ENCODE measurements at places on chromosomes 4 and X.
A peak's percentile ranks its signal among the peaks of the same experiment; 100 is the strongest.

- DNase-seq, result no peak
Observed at GRCh38 chrX:149916745-149917392, 12.5 kb upstream of the HSFX4 start.

- no peak for DNase-seq
Observed at GRCh38 chr4:54118850-54119589, 19.1 kb downstream of the GSX2 start.

DNA sequence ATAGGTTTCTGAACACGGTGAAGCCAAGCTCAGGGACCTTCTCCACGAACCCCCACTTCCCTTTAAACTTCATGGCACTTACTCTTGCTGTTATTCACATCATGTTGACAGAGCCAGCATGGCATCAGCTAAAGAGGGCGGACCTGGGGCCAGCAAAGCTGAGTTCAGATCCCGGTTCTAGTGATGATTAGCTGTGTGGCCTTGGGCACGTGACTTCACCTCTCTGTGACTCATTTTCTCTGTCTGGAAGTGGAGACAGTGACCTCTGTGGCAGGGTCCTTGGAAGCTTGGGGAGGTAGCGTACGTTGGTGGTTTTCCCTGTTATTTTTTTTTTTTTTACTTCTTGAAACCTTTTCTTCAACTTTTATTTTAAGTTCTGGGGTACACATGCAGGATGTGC is 13.4 kb downstream of the EVC start:
- no peak for DNase-seq

GRCh38 chrX:37820646-37821045 is 26.7 kb downstream of the DYNLT3 start:
- no peak for DNase-seq

- DNase-seq, result no peak
Observed at GRCh38 chrX:30212172-30212571, 3.2 kb upstream of the MAGEB2 start.

DNA sequence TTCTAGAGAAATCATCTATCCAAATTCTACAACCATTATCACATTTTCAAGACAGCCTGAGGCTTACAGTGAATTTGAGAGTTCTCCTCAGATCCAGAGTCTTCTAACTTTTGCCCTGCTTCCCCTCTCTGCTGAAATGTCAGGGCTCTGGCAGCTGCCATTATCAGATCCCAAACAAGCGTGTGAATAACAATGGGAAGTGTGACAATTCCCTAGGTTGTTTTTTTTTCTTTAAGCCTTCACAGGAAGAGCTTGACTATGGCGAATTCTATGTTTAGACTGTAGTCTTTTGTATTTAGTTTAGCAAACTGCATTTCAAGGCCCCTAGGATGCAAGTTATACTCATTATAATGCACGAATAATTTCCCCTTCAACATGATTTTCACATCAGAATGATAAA is 61.3 kb upstream of the KDR start:
- no peak for DNase-seq

DNA sequence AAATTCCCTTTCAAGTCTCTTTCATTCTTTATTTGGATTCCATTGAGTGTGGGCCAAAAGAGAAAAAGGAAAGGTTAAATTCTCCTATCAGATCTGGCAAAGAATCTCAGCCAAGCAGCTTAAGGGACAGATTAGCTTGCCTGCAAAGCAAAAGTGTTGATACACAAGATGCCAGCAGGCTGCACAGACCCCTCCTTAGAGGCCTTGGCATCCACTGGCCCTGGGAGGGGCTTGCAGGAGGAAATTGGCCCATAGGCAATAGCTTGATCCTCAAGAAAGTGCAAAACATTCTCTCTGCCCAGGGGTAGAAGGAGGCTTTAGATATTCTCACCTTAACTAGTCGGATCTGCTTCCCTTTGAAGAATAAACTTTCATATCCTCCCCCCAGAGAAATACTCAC is 300.4 kb upstream of the CPEB2 start:
- DNase-seq, result no peak

DNA sequence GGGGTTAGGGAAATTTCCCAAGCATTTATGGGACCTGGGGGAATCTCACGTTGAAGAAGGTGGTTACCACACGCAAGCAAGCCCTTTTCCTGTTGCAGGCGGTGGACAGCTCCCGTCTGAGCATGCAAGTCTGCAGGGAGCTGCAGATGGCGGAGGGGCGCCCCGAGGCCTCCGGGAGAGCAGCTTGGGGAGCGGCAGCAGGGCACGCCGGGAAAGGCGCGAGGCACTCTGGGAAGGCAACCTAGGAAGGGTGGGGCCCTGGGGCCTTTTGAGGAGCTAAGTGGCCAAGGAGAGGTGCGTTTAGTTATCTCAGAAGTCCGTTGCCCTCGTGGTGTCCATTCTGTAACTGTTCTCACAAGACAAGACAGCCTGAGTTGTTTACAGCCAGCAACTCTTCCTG is 57.0 kb upstream of the SLC25A4 start:
- no peak for DNase-seq

DNA sequence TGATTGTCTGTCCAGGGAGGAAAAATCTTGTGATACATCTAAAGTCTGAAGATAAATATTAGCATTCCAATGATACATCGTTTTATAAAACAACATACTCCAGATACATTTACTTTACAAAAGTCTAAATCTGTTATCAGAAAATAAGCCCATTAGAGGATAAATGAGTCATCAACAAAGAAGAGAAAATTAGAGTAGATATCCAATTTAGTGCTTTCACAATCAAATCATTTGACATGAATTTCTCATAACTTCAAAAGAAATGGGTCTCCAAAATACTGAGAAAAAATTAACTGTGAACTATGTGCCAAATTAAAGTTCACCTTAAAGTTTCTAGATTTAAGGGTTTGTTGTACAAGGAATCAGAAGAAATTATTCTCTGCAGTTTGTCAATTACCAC is 213.8 kb downstream of the ANK2 start:
- DNase-seq, result no peak

DNA sequence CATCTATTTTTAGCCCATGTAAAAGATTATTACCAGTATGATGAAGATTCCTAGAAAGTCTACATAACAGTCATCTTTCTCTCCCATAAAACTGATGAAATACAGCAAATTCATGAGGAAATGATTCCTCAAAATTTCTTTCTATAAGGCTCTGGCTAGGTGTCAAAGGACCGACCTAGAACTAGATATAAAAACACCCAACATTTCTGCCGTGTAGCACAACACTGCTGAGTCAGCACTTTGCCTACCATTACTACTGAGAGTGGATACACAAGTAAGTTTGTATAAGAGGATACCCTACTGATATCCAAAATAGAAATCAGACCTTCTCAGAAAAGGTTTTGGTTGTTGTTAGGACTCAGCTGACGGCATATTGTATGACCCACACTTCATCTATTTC is 24.7 kb downstream of the TMEM47 start:
- no peak for DNase-seq

DNA sequence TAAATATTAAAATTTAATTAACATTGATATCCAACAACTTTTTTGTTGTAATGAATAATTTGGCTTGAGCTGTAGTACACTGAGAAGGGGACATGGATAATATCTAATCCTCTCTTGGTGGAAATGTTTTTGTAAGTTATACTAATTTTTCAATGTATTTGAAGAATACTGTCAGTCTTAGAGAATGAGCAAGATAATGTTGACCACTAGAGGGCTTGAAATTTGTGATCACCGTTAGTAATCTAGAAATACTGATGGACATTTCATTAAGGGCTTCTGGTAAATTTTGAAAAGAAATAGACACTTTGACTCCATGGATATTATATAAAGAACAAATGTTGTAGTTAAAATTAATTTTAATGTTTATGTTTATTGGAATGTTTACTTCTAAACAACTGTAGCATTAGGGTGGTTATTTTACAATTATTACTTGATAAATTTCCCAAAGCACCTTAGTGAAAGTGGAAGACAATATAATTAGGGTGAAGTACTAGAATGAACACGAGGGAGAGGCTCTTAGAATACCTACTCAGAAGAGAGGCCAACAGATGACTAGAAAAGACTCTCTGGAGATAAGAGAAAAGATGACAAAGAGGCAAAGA is 20.0 kb upstream of the CAMK2D start:
- no peak for DNase-seq

DNA sequence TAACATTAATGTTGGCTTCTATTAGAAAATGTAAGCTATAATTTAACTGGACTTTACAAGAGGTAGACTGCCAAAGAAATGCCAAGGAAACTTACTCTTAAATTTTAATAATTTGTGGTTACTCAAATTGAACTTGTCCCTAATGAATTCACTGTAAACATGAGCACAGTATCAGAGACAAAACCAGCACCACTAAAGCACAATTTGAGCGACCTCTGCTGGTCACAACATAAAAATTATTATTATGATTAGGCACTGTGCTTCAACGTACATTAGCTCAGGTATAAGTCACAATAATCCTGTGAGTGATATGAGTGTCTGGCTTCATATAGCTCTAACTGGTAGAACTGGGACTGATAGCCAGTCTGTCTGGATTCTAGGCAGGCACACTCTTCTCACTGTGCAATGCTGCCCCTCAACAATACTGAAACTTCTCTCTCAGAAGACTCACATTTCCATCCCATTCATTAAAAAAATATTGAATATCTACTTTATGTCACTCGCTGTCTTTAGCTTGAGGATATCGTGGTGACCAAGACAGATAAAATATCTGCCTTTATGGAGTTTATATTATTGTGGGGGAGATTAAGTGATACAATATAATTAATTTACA is 8.0 kb downstream of the NUDT6 start:
- DNase-seq, result no peak

- no peak for DNase-seq
Observed at GRCh38 chrX:37357436-37357835, 8.3 kb downstream of the PRRG1 start.

GRCh38 chr4:77052352-77052751 is 23.4 kb downstream of the CCNI start:
- DNase-seq, result peak; percentile 55

GRCh38 chrX:151536571-151536970 is 26.9 kb upstream of the PASD1 start:
- DNase-seq, result no peak

DNA sequence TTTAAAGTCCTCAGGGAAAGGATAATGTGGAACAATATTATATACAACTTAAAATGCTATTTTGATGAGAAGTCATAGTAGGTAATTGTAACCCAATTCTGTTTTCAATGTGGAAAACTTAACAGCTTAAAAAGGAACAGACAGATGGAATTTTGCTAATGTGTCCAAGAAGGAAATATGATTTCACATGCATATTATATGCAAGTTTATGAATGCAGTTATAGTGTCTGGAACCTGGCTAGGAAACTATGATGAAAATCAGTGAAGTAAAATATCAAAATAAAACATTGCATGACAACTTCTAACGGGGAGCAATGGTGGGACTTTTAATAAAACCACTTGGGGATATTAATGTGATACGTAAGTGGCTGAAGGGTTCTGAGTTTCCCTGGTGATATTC is 152.6 kb upstream of the HAND2 start:
- no peak for DNase-seq

- no peak for DNase-seq
Observed at GRCh38 chr4:184817494-184818215, 8.1 kb downstream of the ACSL1 start.

GRCh38 chrX:102155806-102156179 is at the start of gene BEX5:
Gene BEX5, minus strand, starts transcription at chrX:102155977. Its CDS starts 1,712 bp downstream, at chrX:102154265.
- peak; percentile 36 for DNase-seq

- no peak for DNase-seq
Observed at GRCh38 chr4:78325271-78326157, 226.1 kb upstream of the ANXA3 start.

- DNase-seq, result no peak
Observed at GRCh38 chr4:30744386-30744785, 24.2 kb downstream of the PCDH7 start.

DNA sequence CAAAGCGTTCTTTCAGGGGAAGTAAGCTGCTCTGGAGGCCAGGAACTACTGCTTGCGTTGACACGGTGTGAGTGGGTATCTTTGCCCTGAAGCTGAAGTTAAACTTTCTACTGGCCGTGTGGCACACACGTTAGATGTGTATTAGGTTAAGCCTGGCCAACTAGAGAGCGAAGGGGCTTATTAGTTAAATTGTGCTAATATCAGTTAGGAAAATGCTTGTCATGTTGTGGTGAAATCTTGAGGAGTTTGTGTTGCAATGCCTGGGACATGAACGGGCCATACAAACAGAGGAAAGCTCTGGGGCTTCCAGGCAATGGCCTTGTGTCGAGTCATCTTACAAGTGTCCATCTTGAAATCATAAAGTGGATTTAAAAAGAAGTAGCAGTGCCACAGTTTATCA is 62.6 kb downstream of the NSUN7 start:
- DNase-seq, result no peak

DNA sequence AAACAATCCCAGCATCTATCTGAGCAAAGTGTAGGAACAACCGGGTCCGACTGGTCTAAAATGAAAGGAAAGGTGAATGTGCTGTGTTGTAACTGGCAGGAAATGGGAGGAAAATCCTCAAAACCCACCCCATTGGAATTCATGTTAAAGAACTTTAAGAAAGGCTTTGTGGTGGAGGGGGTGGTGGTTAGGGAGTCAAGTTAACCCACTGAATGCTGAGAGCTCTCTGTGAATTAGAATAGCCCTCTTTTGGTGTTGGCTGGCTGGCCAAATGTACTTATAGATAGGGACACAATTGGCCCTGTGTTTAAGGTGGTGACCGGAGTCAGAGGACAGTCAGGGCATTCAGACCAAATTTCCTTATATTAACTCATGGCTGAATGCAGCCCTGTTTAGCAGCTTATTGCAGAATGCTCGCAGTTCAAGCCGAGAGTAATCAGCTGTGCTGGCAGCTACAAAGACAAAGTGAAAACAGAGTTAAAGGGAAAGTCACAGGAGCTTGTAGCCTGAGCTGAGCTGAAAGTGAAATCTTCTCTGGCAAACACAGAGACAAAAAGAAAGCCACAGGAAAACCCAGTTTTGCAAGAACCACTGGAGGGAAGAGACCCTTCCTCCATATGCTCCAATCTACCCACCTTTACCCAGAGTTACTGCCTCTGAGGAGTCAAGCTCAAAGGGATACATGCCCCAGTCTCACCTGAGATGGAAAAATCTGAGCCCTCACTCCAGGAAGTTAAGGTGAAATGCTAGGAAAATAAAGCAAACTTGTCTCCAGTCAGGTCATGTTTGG is 38.5 kb upstream of the UGT2B7 start:
- no peak for DNase-seq

- DNase-seq, result no peak
Observed at GRCh38 chr4:24003496-24003895, 113.6 kb upstream of the PPARGC1A start.

GRCh38 chr4:15291122-15291521 is 136.7 kb upstream of the C1QTNF7 start:
- DNase-seq, result no peak

DNA sequence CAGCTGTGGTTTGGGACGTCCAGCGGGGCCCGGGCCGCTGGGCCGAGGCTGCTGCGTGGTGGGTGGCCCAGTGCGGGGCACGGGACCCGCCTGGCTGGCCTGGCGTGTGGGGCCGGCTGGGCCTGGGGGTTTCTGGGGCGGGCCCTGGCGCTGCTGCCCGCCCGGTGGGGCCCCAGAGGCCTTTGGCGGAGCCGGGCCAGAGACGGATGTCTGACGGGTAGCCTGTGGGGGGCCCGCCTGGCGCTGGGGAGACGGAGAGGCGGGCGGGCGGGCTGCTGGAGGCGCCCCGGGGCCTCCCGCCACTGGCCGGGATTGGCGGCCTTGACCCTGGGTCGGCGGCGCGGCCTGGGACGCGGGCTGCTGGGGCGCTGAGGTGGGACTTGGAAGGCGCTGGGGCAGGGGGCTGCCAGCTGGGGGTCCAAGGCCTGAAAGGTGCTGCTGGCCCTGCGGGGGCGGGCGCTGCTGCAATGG is 8.1 kb upstream of the TIMP1 start:
- DNase-seq, result no peak

GRCh38 chrX:20594985-20595384 is 328.3 kb upstream of the RPS6KA3 start:
- no peak for DNase-seq

- no peak for DNase-seq
Observed at GRCh38 chr4:3708611-3709010, 57.6 kb upstream of the ADRA2C start.
